ENCODE measurements at places on chromosomes 3 and 15.

GRCh38 chr15:84098604-84099003, 137.0 kb upstream of the GOLGA6L4 start:
- no peak for DNase-seq

GRCh38 chr3:126127904-126128303, 44.0 kb upstream of the SLC41A3 start:
- DNase-seq, result no peak

DNA sequence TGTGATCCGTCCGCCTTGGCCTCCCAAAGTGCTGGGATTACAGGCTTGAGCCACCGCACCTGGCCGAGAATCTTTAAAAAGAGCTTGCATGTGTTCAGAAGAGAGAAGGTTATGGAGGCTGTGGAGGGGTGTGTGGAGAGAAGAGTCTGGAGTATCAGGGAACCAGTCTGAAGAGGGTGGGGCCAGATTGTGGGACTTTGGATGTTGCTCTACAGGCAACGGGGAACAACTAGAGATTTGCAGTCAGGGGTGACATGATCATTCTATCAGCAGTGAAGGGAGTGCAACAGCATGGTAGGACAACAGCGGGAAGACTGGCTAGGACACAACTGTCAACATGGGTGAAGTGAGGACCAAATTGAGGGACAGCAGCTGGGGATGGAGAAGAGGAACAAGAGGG, 8.9 kb downstream of the SCAMP2 start:
- DNase-seq, result no peak

DNA sequence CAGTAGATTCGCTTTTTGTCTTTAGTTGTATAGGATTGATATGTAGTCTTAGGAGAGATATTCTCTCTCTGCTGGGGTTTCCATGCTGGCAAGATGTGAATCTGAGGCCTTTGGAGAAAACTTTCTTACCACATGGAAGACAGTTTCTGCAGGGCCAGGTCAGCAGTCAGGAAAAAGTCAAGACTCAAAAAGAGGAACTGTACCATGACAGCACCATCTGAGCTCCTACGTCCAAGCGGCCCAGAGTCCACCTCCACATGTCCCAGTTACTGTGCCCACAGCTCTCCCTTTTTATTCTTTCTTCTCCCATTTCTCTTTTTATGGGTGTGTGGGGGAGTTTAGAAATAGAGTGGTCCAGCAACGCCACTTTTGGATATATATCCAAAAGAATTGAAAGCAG, 172.0 kb downstream of the MTHFS start:
- DNase-seq, result no peak

DNA sequence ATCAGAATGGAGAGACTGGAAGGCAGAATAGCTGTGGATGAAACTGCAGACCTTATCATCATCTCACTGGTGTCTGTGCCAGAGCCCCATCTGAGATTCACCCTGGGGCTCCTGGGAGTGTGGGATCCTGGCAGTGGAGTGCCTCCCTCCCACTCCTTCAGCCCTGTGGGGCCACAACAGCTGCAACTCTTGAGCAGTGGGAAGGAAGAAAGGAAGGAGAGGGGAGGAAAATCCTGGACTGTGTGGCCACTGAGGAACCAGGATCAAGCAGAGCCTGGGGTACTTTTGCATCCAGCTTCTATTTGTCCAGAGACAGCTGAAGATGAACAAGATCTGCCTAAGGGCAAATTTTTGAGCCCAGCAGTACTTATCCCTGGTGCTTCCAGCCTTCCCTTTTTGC, 13.1 kb upstream of the ALDH1A2 start:
- DNase-seq, result no peak

- DNase-seq, result no peak
These were observed 463.6 kb downstream of the SHQ1 start for GRCh38 chr3:72384602-72385001.

DNA sequence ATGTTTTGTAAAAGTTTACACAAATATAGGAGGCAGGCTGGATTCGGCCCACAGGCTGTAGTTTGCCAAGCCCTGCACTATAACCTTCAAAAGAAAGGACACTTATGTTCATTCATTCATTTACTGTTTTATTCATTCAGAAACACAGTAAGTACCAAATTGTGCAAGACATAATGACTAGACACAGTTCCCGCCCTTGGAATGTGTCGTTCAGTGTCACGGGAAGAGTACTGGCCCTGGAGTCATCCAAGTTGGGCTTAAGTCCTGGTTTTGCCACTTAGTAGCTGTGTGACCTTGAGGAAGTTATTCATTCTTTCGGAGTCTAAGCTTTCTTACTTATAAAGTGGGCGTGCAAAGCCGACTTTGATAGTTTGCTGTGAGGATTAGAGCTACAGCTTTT, 22.0 kb downstream of the COLQ start:
- DNase-seq, result no peak

DNA sequence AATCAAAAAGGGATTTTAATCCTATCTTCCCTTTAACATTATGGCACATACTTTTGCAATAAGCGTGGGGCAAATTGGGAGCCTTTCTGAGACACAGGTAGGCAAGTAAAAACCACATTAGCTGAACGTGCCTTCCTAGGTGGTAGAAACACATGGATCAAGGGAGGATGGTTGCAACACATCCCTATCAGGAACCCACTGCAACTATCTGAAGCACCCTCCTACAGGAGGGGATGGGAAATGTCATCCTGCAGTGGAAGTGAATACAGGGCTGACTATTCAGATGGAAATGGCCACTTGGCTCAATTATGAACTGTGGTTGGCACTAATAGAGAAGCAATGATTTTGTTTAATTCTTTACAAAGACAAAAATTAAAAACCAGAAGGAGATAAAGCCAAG, 826.3 kb downstream of the FHIT start:
- no peak for DNase-seq

DNA sequence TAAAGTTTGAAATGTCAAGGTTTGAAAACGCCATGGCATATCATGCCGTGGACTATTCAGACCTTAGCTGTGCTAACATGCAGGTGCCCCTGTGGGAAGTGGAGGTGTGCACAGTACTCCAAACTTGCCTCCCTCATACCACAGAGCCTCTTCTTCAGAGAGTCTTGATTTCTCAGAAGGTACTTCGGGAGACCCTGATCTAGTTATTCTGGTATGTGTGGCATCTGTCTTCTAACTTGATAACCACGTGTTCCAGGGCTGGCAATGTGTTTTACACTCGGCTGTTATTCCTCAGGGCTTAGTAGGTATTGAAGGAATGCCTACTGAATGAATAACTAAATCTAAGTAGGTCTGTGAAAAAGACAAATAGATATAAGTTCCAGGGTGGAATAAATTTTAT, 309.9 kb downstream of the CLSTN2 start:
- DNase-seq, result no peak

DNA sequence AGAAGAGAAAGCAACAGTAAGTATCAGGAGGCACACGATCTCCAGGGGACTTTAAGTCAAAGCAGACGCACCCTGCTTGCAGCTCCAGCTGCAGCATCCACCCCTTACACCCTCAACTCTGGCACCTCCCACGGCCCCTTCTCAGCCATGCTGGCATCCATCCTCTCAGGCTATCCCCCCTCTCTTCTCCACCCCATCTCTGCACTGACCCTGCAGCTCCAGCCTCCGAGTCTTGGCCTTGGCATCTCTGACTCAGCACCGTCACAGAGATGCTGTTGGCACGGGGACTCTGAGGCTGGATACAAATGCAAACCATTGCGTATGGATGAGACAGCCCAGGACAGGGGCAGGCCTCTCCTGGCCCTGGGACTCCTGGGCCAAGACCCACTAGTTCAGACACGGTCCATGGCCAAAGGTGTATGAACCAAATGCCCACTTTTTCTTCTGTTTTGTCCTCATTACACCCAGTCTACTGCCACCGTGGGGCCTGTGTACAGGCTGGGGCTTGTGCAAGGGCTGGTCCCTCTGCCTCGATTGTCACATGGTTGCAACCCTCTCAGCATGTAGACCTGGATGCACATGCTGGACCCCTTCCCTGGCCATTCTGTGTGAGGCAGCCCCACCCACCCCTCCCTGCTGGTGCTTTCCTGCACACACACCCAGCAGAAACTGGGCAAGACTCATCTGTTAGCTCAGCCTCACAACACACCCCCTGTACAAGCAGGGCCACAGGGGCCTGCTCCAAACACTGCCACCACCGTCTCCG, 18.7 kb upstream of the ZXDC start:
- no peak for DNase-seq

DNA sequence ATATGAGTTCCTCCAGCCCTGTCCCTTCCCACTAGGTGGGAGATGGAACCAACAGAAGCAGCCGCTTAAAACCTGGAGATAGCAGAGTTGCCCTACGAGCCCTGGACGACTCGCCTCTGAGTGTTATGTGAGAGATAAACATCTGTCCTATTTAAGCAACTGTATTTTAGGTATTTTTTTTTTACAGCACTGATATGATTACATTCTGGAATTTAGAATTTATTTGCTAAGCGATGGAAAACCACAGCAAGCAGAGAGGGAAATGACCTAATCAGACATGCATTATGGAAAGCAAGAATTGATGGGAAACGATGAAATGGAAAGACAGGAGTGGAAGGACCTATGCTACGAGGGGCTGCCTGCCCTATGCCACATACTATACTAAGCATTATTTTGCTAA, 379.0 kb upstream of the IL12A start:
- no peak for DNase-seq

GRCh38 chr3:21747376-21747775, 3.6 kb downstream of the ZNF385D start:
- no peak for DNase-seq

GRCh38 chr3:32395496-32395895, 3.8 kb downstream of the CMTM7 start:
- DNase-seq, result no peak

DNA sequence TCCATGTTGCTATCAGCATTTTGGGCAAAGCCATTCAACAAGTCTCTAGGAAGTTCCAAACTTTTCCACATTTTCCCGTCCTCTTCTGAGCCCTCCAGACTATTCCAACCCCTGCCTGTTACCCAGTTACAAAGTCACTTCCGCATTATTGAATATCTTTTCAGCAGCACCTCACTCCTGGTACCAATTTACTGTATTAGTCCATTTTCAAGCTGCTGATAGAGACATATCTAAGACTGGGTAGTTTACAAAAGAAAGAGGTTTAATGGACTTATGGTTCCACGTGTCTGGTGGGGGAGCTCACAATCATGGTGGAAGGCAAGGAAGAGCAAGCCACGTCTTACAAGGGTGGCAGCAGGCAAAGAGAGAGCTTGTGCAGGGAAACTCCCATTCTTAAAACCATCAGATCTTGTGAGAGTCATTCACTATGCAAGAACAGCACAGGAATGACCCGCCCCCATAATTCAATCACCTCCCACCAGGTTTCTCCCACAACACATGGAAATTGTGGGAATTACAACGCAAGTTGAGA, 435.6 kb upstream of the GRM7 start:
- no peak for DNase-seq

DNA sequence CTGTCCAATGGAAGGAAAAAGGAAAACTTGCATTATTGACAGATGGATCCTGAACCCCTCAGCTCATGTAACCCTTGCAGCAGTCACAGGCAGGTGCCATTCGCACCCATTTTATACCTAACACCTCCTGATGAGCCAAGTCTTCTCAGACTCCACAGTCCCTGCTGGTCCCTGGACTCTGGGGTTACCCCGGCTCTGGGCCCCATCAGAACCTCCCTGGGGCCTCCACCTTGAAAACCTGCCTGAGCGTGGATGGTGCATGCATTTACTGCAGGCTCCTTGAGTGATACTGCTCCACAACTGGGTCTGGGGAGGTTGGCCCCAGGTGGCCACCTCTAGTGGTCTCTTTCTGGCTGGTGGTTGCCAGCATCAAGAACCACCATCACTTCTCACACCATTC, 15.9 kb upstream of the DOCK3 start:
- no peak for DNase-seq

GRCh38 chr15:81152799-81153198, 18.7 kb downstream of the CFAP161 start:
- no peak for DNase-seq
